NCI-H524 treated with DMSO at 0.1 percent for 48 hours (cell line): ENCODE measurements at places on chromosomes 5 and 9.

- DNase-seq = no peak
Measured at GRCh38 chr9:124285903-124286291, 28.1 kb downstream of the NEK6 start.

- no peak for DNase-seq
Measured at GRCh38 chr9:108245901-108246300, 609.9 kb downstream of the ACTL7B start.

- DNase-seq = no peak
Measured at GRCh38 chr5:148653291-148653835, 964 bp downstream of the HTR4 start.

GRCh38 chr5:157842185-157842584 lies 16.8 kb downstream of the CLINT1 start:
- no peak for DNase-seq

- no peak for DNase-seq
Measured at GRCh38 chr5:88060194-88060593, 208.5 kb downstream of the TMEM161B start.

GRCh38 chr5:59385700-59386099 lies 507.8 kb downstream of the PDE4D start:
- DNase-seq = no peak

- no peak for DNase-seq
Measured at GRCh38 chr9:35398651-35399335, 91.1 kb upstream of the RUSC2 start.

DNA sequence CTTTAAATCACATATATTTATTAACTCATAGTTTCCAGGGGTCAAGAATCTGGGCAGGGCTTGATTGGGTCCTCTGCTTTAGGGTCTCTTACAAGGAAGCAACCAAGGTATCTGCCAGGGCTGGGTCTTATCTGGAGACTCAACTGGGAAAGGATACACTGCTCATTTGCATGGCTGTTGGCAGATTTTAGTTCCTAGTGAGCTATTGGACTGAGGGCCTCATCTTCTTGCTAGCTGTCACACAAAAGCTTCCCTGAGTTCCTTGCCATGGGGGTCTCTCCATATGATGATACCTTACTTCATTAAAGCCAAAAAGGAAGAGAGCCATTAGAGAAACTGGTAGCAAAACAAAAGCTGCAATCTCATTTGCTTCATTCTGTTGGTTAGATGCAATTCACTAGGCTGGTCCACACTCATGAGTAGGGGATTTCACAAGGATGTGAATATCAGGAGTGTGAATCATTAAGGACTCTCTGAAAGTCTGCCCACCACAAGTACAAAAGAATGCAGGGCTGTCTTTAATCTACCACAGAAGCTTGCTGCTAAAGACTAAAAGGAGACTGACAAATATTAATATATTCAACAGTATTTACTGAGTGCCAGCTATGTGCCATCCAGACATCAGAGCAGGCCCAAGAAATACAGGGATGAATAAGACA lies 42.0 kb upstream of the TIMD4 start:
- DNase-seq = no peak

DNA sequence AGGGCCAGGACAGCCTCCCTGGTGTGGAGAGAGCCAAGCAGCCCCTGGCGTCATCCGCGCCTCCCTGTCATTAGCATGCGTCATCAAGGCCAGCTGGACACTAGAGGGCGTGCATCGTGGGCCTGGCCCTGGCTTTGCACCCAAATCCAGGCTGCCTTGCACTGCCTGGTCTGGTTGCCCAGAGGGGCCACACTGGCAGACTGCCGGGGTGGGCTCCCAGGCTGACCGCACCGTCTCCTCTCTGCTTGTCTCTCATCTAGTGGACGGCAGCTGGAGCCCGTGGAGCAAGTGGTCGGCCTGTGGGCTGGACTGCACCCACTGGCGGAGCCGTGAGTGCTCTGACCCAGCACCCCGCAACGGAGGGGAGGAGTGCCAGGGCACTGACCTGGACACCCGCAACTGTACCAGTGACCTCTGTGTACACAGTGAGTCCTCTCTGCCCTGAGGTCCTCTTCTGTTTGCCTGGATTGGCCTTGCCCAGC lies 29.0 kb downstream of the HK3 start:
- no peak for DNase-seq
